ENCODE measurements at places on chromosomes 5 and 9.

GRCh38 chr5:169721771-169722170 is 84.7 kb downstream of the DOCK2 start:
- DNase-seq: no peak

DNA sequence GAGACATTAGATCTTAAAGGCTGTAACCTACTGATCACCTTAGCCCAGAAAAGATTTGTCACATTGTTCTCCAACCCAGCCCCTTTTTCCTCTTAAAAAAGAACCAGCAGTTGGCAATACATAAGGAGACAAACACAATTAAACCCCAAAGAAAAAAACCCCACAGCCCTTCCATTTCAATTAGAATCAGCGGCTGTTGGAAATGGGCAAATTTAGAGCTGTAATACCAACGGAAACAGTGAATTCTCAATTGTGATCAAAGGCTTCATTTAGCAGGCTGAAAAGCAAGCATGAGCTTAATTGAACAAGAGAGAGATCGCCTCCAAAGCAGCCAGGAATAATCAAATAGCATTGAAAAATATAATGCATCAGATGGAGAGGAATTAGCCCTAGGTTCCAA is 153.6 kb downstream of the FAM114A2 start:
- no peak for DNase-seq

DNA sequence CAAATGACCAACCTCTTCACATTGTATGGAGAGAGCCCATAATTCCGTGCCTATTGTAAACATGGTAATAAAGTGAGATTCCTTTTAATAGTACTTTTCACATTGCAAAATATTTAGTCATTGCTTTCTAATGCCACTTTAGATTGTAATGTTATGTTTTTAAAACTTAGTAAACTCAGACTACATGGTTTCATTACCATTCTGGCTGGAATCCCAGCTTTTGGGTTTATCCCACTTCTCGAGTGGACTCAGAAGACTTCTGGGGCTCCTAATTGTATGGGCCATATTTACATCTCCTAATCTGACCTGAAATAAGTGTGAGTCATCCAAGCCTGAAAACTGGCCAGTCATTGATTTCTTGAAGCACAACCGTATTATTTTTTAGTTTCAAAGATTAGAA is 217.6 kb downstream of the CAAP1 start:
- no peak for DNase-seq

DNA sequence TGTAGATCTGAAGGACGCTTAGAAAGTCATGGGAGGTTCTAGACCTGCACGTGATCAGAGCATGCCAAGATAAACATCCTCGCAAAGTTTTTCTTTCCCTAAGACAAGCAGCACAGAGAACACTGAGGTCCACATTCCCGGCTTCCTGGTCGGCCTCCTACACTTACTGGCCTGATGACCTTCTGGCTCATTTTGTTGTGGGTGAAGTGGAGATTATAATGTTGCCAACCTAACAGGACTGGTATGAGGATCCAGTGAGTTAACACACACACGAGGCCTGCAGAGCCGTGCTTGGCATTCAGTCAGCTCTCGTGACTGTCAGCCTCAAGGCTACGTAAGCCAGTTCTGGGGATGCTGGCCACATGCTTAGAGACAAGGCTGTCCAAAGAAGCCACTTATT is 186.0 kb downstream of the TENT4A start:
- no peak for DNase-seq

- DNase-seq: no peak
These were observed 25.8 kb upstream of the ARSI start for GRCh38 chr5:150328515-150328914.

- DNase-seq: no peak
These were observed 61.7 kb upstream of the PSD2 start for GRCh38 chr5:139733698-139734538.

GRCh38 chr5:95595289-95595931 is 24.5 kb upstream of the GPR150 start:
- DNase-seq: no peak

DNA sequence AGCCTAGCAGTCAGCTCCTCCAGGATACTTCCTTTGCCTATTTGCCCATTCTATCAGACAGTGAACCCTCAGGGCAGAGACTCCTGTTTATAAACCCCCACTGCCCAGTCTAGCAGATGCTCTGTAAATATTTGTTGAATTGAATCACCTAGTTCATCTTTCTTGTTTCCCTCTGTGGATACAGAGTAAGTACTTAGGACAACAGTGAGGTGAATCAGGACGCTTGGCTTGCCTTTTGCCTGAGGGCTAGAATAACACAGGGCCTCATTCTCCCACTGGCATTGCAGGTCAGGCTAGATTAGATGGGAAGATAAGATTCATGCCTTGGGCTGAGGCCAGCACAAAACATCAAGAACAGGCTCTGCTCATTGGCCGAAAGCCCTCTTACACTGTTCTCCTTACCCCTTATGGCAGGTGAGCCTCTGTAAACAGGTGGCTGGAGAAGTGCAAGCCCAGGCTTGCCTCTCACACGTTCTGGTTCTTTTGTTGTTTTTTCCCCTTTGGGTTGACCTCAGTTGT is 22.2 kb downstream of the TNFSF8 start:
- DNase-seq: peak; percentile 93

DNA sequence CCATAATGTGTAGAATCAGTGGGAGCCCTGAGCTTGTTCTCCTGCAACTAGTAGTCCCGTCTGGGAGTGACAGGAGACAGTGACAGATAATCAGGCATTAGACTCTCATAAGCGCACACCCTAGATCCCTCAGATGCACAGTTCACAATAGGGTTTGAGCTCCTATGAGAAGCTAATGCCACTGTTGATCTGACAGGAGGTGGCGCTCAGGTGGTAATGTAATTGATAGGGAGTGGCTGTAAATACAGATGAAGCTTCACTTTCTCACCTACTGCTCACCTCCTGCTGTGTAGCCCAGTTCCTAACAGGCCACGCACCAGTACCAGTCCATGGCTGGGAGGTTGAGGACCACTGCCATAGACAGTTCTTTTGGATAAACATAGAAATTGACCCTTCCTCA is 188.7 kb downstream of the ROR2 start:
- DNase-seq: no peak

DNA sequence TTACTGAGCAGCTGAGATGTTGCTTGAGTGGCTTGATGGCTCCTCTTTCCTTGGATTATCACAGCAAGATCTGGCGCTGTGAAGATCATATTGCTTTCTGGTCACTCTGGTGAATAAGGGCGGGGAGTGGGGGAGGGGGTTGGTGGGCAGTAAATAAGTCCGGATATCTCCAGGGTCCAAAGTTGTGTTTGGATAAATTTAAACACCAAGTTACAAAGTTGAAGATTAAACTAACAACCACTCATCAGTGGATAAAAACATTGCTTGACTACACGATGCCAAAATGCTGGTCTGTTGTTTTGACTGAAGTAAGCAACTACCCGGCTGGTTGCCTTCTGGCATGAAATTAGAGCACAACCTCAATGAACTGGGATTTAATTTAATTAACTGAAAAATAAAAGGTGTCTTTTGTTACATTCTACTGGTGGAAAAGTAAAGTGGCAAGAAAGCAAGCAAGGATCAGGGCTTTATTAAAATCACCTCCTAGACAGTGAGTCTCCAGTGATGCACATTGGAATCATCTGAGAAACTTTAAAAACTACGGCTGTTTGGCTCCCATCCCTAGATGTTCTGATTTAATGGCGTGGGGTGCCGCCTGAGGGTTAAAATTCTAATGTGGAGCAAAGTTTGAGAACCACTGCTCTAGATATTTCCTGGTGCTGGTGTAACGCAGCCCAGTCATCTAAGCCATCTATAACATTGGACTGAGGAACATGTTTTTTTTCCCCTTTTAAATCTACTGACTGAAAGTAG is 86.7 kb upstream of the AGXT2 start:
- no peak for DNase-seq

DNA sequence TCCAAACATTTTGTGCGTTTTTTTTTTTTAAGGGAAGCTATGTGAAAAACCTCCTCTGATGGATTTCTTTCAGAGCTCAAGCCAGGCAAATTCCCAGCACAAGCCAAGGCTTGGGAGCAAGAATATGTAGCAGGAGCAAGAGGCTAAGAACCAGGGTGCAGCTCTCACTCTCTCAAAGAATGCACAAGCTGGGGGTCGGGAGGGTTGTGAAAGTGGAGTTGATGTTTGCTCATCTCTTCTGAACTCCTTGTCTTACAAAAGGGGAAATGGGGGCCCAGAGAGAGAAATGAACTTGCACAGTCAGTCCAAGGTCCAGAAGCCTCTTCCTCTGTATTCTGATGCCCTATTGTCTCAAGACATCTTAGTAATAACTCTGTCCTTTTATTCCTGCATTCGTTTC is 7.7 kb upstream of the TRAF1 start:
- no peak for DNase-seq

- no peak for DNase-seq
These were observed 73.6 kb downstream of the DOCK2 start for GRCh38 chr5:169710675-169711074.

GRCh38 chr9:92414566-92414965 is 9.7 kb downstream of the OMD start:
- no peak for DNase-seq

DNA sequence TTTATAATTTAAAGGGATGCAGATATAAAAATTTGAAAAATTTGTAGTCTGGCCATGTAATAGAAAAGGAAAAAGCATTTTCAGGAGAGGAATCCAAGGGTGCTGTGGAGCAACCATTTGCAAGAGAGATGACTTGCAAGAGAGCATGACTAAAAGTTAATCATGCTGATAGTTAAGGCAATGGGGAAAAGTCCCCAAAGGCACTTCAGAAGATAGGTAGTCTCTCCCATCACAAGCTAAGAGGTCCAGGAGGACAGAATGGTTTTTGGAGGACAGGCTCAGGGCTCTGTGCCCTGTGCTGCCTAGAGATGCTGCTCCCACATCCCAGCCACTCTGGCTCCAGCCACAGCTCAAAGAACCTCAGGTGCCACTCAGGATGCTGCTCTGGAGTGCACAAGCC is 38.8 kb downstream of the DNAJB5 start:
- no peak for DNase-seq

DNA sequence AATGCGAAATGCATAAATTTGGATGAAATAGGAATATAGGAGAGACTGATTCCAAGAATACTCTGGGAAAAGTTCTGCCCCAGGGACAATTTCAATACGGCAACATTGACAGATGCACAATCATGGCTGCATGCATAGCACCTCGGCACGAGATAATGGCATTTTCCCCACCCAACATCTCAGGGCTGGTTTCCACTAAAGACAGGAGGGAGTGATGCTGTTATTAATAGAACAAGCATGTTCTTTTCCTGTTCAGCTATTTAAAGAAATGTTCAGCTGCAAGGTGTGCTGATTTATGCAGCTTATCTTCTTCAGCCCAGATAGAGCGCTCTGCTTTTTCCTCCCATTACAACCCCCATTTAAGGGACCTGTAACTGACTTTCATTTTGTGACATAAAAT is 740.2 kb downstream of the TLR4 start:
- DNase-seq: no peak

- DNase-seq: no peak
These were observed 441.6 kb upstream of the KLF4 start for GRCh38 chr9:107931071-107931715.

DNA sequence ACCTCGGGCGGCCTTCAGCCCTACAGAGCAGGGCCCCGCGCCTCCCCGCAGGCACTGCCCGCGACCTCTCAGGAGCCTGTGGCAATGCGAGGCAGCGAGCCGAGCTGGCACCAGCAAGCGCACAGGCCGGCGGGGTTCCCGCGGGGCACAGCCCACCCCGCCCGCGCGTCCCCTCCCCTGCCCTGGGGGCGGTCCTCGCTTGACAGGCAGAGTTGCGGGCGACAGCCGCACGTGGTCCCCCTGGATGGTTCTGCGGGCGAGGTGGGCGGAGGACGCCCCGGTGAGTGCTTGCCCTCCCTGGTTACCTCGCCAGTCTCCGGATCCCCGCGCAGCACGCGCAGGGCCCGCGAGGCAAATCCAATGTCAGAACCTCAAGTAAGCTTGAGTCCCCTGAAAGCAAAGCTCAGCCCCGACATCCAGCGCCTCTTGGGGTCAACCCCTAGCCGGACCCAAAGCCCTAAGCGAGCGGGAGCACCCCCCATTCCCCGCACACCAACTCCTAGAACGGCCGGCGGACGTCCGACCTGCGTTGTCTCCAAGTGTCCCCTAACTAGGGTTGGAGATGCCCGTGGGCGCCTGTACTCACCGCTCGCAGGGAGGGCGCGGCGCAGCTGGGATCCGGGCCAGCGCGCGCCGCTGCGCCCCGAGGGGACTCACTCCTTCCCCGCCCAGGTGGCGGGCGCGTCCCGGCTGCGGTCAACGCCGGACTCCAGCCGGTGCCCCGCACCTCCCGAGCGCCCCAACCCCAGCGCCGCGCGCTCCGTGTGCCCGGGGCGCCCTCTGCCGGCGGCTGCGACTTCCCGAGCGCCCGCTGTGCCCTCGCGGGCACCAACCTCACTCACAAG is at the start of gene DRD1:
Gene DRD1 (minus strand): TSS at position 123 of the 845 bp plus-strand sequence. CDS start 1,083 bp downstream, outside the sequence.
- DNase-seq: peak; percentile 9

DNA sequence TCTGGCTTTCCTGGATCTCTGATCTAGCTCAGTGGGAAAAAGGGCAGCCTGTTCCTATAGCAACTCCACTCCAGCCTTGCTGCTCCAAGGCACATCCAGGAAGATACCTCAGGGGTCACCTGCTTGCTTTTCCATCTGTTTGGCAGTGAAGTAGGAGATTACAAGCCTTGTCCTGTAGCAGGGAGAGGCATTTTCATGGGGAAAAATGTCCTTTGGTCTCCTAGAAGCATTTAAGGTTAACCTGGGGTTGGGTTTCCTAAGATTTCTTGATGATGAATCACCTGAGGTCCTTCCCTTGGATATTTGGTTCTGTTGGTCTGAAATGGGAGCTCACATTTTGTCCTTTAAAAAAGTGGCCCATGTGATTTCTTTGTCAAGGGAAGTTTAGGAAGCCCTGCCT is 1.5 kb upstream of the TMEM174 start:
- no peak for DNase-seq

All from PC-9 (cell line).